ENCODE measurements at places on chromosomes 11 and 22. TPM values are rescaled to one million over a fixed set of nuclear protein-coding genes. Genes with fewer than 3 reads are reported as not detected.
A peak's percentile ranks its signal among the peaks of the same experiment; 100 is the strongest.

LUZP2 gene
- not detected for total RNA-seq

TYMP gene
- total RNA-seq, result 159 TPM

PIK3IP1 gene
- total RNA-seq, result 614 TPM

DNA sequence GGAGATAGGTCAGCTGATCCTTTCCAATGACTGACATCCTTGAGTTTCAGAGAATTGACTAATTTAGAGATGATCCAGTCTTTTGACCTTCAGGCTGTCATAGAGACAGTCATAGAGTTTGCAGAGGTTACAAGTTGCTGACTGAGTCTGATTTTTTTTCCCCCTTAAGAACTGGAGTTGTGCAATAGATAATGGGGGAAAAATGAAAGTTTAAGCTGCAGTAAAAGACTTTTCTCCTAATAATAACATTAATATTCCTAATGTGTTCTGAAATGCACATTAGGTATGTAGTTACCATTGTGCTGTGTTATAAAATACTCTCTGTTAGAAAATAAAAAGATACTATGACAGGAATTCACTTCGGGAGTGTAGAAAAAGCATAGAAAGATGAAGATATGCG, 876.9 kb upstream of the RAG2 start:
- H3K27me3 ChIP-seq, result no peaks in the 10 kb centered on the region
- no peak for DNase-seq
- no peak overlapping the region for H3K4me3 ChIP-seq

DNA sequence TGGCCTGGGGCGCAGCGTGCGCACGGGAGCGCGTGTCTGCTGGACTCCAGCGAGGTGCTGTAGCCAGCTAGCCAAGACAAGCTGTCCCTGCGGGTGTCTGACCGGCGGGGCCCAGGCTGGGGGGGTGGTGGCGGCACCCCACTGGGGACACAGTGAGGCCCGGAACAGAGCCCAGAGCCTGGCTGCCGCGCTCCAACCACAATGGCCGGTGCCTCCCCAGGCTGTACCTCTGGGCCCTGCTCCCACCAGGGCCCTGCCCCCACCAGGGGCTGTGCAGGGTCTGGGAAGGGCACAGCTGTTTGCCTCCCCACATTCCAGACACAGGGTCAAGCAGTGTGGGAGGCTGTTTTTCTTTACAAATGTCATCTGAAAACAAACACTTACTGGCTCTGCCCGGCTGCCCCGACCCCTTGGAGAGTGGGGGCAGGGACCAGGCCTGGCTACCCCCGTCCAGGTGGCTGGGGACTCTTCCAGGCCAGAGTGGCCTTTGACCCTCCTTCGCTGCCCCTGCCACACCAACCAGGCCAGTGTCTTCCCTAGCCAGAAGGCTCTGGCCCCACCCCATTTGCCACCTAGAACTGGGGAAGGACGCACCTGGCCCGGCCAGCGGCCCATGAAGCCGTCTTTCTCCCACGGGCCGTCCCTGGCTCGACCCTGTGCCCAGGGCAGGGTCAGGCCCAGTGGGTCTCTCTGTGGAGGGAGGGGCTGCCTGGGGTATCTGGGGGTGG, 14.6 kb downstream of the H19 start:
- no peak for DNase-seq
- H3K4me1 ChIP-seq, result no peaks in the 10 kb centered on the region
- no peaks in the 10 kb centered on the region for H3K36me3 ChIP-seq
- H3K4me3 ChIP-seq, result no peak overlapping the region
- H3K27me3 ChIP-seq, result no peaks in the 10 kb centered on the region
- no peak overlapping the region for H3K27ac ChIP-seq

- H3K4me3 ChIP-seq, result no peak overlapping the region
- no peaks in the 10 kb centered on the region for H3K36me3 ChIP-seq
- no peaks in the 10 kb centered on the region for H3K27me3 ChIP-seq
- DNase-seq, result no peak
- no peak overlapping the region for H3K27ac ChIP-seq
- H3K4me1 ChIP-seq, result no peaks in the 10 kb centered on the region
These were observed 9.4 kb downstream of the RTN4R start for GRCh38 chr22:20258584-20259326.

DNA sequence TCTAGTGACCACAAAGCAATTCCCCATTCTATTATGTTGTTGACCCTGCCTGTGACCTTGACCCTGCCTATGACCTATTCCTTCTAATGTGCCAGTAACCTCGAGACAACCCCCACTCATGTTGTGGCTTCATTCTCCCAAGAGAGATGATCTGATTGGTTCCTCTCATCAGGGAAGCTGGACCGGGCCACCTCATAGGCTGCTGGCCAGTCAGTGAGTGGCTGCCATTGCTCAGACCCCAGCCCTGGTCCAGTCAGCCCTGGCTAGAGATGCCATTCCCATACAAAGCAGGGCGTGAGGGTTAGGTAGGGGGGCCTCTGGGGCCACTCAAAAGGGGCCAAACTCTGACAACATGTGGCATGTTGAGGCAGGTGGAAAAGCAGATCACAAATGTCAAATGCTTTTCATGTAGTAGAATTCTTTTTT, 11.9 kb downstream of the SLC29A2 start:
- H3K27ac ChIP-seq, result no peak overlapping the region
- no peaks in the 10 kb centered on the region for H3K27me3 ChIP-seq
- H3K36me3 ChIP-seq, result peaks cover 13% of the 10 kb centered on the region
- H3K4me3 ChIP-seq, result no peak overlapping the region
- DNase-seq, result no peak

GRCh38 chr11:132595711-132596134, 936.6 kb downstream of the OPCML start:
- no peaks in the 10 kb centered on the region for H3K27me3 ChIP-seq
- no peaks in the 10 kb centered on the region for H3K36me3 ChIP-seq
- H3K4me3 ChIP-seq, result no peak overlapping the region

DNA sequence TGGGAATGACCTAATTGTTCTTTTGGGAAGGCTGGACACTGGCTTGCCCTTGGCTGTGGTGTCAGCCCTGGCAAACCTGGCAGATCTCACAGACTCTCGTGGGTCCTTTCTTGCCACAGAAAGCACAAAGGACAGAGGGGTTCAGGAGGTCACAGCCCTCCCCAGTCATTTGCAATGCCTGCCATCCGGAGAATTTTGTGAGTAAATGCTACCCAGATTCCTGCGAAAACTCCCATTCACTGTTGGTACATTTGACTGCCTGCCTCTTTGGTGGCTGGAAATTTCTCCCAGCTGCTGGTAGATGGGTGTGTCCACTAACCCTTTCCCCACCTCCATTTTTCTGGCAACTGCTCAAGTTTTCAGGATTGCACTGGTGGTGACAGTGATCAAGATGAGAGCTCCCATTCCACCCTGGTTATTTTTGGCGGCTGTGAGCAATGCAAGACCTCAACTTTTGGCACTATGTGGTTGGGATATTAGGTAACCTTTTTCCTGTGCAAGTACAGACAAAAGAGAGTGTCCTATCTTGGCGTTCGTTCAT, 155.7 kb downstream of the NAV2 start:
- H3K27me3 ChIP-seq, result no peaks in the 10 kb centered on the region
- no peak for DNase-seq

DNA sequence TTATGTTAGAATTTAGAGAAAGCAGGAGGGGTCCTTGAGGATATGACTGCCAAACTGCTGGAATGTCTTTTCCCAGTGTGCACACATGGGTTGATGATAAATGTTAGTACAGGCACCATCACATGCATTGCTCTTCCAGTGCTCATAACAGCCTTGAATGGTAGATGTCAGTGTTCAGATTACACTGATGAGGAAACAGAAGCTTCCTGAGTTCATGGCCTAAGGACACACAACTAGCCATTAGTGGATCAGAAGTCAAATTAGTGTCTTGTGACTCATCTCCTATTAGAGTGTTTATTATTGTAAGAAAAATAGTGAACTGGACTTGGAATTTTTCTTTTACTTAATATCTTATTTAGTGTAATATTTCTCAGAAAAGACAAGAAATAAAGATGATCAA, 241.5 kb downstream of the DDX10 start:
- H3K4me1 ChIP-seq, result no peaks in the 10 kb centered on the region
- H3K4me3 ChIP-seq, result no peak overlapping the region
- no peak for DNase-seq
- H3K27ac ChIP-seq, result no peak overlapping the region
- no peaks in the 10 kb centered on the region for H3K27me3 ChIP-seq

GRCh38 chr22:46171940-46172339, 21.6 kb downstream of the PPARA start:
- H3K27me3 ChIP-seq, result no peaks in the 10 kb centered on the region
- no peaks in the 10 kb centered on the region for H3K36me3 ChIP-seq

DNA sequence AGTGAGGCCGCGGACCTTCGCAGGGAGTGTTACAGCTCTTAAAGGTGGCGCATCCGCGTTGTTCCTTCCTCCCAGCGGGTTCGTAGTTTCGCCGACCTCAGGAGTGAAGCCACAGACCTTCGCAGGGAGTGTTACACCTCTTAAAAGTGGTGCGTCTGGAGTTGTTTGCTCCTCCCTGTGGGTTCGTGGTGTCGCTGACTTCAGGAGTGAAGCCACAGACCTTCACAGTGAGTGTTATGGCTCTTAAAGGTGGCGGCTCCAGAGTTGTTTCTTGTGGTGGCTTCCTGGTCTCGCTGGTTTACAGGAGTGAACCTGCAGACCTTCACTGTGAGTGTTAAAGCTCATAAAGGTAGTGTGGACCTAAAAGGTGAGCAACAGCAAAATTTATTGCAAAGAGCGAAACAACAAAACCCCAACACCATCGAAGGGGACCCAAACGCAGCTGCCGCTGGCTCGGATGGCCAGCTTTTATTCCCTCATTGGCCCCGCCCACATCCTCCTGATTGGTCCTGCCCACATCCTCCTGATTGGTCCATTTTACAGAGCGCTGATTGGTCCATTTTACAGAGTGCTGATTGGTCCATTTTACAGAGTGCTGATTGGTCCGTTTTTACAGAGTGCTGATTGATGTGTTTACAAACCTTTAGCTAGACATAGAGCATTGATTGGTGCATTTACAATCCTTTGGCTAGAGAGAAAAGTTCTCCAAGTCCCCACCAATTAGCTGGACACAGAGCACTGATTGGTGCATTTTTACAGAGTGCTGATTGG, 1.2 kb upstream of the TMEM45B start:
- DNase-seq, result peak; percentile 86
- H3K36me3 ChIP-seq, result no peaks in the 10 kb centered on the region
- no peaks in the 10 kb centered on the region for H3K27me3 ChIP-seq
- peak overlapping the region; percentile 50 for H3K27ac ChIP-seq

DNA sequence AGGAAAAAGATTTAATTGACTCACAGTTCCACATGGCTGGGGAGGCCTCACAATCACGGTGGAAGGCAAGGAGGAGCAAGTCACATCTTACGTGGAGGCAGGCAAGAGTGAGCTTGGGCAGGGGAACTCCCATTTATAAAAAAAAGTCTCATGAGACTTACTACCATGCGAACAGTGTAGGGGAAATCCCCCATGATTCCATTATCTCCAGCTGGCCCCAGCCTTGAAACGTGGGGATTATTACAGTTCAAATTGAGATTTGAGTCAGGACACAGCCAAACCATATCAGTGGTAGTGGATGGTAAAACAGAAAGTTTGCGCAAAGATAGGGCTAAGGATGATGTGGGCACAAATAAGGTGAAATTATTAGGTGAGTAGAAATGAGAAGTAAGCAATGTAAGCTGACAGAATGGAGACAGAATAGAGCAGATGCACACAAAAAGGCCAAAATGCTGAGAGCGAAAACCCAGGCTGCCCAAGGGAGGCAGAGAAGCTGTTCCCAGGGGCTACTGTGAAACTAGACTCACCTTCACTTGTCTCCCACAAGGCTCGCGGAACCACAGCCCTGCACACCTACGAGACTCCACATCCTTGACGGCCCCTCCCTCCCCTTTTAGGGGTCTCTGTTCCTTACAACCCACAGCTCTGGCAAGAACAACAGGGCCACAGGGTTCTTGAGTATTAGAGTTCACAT, 377.6 kb downstream of the CADM1 start:
- no peak overlapping the region for H3K4me3 ChIP-seq
- no peaks in the 10 kb centered on the region for H3K4me1 ChIP-seq
- no peaks in the 10 kb centered on the region for H3K27me3 ChIP-seq
- H3K27ac ChIP-seq, result no peak overlapping the region

DNA sequence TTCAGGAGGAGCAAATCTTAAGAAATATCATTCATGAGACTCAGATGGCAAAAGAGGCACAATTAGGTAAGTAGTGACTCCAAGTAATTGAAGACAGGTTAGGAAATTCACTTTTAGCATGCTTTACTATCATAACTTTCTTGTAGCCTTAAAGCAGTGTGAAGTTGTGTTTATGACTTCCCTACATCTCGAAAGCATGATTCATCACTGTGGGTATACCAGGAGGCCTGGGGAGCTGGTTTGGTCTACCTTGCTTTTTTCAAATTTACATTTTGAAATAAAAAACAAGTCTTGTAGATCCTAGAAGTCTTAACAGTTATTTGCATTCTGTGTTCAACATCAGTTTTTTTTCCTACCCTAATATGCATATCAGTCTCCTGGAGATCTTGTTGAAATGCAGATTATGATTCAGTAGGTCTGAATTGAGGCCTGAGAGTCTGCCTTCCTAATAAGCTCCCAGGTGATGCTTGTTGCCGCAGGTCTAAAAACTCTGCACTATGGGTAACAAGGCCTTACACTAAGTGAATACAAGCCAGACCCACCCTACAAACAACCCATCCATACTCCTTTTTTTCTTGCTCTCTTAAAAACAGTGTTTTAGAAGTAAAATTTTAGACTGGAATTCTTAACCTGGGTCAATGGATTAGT, 41.4 kb downstream of the TTC17 start:
- H3K27me3 ChIP-seq, result no peaks in the 10 kb centered on the region
- no peak for DNase-seq
- no peak overlapping the region for H3K27ac ChIP-seq
- no peaks in the 10 kb centered on the region for H3K4me1 ChIP-seq

DNA sequence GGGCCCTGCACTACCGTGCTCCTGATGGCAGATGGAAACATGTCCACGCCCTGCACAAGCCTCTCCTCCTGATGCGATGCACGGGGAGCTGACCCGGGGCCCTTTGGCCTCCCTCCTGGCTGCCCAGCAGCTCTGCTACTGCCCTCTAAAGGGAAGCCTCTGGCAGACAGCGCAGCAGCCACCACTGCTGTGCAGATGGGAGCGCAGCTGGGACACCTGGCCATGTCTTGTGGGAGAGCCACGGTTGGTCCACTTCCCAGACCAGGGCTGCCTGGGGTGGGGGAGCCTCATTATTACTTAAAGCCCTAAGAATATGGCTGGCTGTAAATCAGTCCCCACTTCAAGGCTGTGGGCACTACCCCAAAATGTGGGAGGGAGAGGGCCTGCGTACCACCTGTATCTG, 38.3 kb downstream of the TBX1 start:
- peaks cover 6% of the 10 kb centered on the region for H3K4me1 ChIP-seq
- H3K36me3 ChIP-seq, result no peaks in the 10 kb centered on the region
- H3K4me3 ChIP-seq, result no peak overlapping the region
- no peak for DNase-seq
- no peaks in the 10 kb centered on the region for H3K27me3 ChIP-seq

DNA sequence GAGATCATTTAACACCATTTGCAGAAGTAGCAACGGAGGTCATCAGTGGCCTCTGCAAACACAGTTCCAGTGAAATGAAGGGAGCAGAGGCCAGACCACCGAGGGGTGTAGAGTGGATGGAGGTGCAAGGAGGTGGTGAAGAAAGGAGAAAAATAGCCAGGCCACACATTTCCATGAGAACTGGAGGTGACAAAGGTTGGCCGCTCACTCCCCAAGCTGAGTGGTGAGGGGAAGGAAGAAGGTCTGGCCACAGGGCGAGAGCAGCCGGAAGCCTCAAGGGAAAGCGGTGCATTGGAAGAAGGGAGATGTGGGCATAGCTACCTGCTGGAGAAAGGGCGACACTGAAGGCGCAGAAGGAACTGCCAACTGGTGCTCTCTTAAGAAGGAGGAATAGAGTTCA, 20.1 kb upstream of the TMPRSS4 start:
- H3K27me3 ChIP-seq, result no peaks in the 10 kb centered on the region
- H3K36me3 ChIP-seq, result no peaks in the 10 kb centered on the region
- no peak for DNase-seq
- H3K4me3 ChIP-seq, result no peak overlapping the region
- H3K27ac ChIP-seq, result no peak overlapping the region
